ENCODE measurements at places on chromosomes 6 and 20. TPM values are rescaled to one million over a fixed set of nuclear protein-coding genes. Genes with fewer than 3 reads are reported as not detected.

Gene RNF39
- not detected for total RNA-seq

Gene POU5F1
- total RNA-seq: 0.68 TPM

DNA sequence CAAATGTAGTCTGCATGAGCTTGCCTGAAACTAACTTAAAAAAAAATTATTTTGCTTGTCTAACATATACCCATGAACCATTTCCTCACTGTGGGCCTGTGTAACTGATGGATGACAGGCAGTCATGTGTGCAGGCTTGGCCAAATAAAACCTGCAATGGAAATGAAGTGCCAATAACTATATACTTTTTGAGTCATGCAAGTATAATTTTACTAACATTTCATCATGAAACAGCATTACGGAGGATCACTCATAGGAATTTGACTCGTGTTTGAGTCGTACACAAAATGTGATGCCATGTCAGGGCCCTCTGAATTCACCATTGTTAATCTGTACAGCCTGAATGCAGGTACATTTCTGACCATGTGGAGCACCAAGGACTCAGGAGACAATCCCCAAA is 46.6 kb downstream of the HDDC2 start:
- no peak for DNase-seq

GRCh38 chr6:167956983-167957492 is 40.4 kb upstream of the KIF25 start:
- peak; percentile 26 for DNase-seq
